Naive thymus-derived CD8-positive, alpha-beta T cell (primary cell): ENCODE measurements at places on chromosomes 2 and 18.

DNA sequence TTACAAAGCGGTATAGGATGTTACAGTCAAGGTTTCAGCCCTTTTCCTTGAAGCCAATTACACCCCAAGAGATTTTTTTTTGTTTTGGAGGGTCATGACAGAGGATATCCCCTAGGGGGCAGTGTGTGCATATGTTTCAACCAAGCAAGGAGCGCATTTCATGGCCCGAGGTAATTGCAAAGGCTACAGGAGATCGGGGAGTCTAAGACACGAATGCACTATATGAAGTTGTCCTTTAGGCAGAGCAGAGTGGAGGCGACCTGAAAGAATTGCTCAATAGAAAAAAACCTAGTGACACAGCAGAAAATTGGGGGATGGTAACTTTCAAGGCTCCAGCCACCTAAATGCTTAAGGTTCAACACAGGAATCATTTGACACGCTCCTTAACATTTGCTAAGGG lies 219.8 kb upstream of the PARD3B start:
- peak; percentile 76 for DNase-seq

DNA sequence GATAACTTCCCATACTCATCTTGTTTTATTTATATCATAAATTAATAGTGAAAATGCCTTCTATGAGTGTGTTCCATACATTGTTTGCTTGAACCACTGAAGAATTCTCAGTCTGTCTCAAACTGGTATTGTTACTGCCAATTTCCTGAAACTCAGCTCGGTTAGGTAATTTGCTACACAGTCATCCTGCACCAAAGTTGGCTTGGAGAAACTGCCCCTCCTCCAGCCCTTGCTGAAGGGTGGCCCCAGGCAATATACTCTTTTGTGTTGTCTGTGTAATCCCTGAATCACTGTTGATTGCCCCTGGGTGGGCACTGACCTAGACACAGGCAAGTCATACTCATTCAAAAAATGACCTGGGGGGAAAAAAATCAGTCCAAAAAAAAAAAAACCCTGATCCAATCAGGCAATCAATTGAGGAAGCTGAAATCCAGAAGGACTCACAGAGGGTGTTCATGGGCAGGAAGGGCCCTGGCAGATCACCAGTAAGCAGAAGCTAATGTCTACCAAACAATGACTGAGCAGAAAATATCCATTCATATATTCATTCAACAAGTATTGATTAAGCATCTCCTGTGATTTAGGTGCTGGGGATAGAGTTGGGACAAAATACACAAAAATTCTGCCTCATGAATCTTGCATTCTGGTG lies 3.8 kb upstream of the SESTD1 start:
- DNase-seq = no peak

DNA sequence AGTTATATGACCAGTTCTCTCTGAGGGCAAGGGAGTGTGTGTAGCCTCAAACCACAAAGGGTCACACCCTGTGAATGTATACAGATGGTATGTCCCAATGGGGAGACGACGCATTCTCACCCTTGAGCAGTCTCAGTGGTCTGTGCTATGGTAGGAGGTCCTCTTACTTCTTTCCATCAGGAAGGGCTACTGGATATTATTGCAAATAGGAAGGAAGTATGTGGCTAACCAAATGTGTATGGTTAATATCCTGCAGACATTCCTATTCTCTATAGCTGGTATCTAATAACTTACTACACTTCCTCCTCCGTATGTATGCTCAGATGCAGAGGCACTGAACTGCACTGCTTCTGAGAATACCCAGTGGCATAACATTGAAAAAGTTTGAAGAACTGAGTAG lies 306.7 kb upstream of the CCDC68 start:
- DNase-seq = no peak

GRCh38 chr2:197814526-197814925 lies 10.1 kb downstream of the PLCL1 start:
- DNase-seq = no peak

DNA sequence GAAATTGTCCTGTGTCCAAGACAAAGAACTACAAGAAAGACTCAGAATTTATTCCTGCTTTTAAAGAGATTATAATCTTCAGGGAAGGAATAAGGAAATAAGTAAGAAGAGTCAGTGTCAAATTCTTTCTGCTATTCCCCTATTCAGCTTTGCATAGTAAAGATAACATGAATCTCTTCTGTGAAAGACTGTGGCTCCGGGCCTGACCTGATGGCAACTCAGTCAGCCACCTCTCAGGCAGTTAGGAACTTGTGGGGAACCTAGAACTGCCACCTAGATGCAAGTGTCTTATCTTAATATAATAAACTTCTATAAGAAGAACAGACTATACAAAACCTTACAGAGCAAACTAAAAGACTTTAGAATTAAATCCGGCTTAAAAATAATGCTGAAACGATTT lies 382.0 kb downstream of the RAD51AP2 start:
- DNase-seq = no peak

DNA sequence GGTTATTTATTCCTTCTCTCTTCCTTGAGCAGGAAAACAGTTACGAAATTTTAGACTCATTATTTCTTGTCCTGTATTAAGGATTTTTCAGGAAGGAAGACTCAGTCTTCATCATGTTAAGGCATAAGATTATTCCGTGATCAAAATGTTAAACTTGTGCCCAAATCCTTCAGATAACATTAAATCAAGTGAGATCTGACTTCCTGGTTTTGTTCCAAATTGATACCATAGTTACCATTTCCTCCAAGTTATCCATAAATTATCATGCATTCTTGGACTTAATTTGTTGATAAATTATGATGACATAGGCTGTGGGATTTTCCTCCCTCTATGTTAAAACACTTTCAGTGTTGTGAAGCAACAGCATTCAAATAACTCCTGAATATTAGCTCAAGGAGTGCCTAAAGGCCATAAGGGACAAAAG lies 31.9 kb downstream of the EFEMP1 start:
- DNase-seq = no peak

DNA sequence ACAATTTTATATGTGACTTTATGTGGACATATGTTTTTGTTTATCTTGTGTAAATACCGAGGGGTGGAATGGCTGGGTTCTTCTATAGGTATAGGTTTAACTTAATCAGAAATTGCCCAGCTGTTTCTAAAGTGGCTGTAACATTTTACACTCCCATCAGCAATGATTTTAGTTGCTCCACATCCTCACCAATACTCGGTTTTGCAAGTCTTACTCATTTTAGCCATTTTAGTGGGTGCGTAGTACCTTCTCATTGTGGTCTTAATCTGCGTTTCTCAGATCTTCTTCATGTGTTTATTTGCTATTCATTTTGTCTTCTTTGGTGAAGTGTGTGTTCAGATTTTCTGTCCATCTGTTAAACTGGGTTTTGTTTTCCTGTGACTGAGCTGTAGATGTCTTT lies 95.4 kb upstream of the BCL2L11 start:
- DNase-seq = no peak

DNA sequence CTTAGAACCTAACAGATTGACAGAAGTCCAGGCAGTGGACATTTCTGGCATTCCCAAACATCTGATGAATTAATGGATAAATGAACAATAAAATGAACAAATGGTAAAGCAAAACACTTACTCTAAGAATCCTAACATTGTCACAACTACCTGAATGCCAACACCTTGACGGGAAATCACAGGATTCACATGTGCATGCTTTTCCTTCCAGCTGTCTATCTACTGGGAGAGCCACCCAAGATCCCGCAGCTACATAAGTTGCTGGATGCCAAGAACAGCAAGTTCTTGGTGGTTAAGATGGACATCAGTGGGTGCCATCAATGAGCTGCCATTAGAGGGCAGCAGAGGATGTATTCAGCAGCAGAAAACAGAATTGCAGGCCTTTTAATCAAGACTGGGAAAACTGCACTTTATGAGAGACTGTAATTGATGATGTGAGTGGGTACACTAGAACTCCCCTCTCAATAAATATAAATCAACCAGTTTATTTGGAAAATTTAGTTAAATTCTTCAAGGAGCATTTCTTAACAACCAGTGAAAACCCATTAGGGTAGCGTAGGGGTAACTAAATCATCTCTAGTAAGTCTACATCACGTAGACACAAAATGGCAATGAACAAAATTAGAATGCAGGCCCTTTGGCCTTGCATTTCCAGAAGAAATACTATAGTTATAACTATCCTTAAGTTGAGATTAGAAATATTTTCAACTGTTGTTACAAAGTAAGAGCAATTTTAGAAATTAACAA lies 45.6 kb downstream of the SESTD1 start:
- DNase-seq = peak; percentile 36

GRCh38 chr2:60837123-60837522 lies 44.3 kb upstream of the REL start:
- DNase-seq = no peak

GRCh38 chr2:222919841-222920526 lies 59.1 kb downstream of the ACSL3 start:
- DNase-seq = no peak

DNA sequence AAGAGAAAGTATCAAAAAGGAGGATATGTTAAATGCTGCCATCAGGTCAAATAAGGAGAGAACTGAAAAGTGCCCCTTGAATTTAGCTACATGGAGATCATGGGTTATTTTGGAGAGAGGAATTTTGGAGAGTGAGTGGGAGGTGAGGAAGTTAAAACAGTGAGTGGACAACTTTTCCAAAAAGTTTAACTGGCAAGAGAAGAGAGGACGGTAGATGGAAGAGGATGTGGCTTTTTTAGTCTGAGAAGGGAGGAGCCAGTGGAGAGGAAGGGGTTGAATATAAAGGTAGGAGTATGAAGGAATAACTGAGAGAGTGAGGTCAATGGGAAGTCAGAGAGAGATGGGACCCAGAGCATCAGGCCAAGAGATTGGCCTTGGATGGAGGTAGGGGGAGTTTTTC lies 62.5 kb upstream of the NFE2L2 start:
- DNase-seq = no peak

DNA sequence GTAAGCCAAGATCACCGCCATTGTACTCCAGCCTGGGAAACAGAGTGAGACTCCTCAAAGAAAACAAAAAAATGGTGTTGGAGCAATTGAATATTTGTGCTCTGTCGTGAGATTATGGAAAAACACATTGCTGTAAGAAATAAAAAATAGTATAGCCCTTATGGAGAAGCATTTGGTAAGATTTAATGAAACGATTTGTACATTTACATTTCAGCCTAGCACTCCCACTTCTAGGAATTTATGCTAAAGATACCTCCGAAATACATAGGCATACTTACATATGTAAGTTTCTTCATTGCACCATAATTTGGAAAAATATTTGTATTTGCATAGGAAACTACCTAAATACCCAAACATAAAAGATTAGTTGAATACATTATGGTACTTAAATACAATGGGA lies 8.7 kb upstream of the DTNB start:
- DNase-seq = no peak

DNA sequence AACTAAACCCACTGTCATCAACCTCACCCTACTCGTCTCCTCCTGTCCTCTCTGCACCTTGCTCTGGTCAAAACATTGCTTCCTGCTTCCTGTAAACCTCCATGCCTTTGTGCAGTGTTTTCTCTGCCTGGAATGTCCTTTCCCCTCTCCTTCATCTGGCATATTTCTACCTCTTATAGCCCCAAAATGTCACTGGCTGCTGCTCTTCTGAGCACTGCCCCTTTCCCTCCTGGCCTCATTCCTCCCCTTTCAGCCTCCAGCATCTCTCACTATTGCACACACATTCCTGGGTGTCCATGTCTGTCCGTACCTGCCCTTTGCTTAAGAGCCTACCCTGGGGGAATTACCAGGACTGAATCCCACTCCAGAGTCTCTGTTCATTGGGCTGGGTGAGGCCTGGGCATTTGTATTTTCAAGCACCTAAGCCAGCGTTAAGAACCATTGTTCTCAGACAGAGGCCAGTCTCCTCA lies 84.9 kb downstream of the MOGAT1 start:
- no peak for DNase-seq

DNA sequence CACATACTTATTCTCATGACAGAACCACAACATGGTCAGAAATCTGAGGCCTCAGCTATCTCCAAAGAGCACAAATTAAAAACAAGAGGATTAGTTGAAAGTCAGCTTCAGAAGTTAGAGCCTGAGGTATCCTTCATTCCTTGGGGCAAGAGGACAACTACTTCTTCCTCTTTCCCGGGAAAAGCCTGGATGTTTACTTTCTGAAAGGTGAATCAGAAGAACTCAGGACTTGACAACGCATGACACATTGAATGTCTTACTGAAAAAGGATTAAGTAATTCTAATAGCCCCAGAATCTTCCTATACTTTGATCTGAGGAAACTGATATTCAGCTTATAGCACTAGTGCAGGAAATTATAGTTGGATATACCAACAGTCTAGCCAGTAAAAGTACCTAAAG lies 573.2 kb downstream of the METTL4 start:
- no peak for DNase-seq

GRCh38 chr2:220147161-220148038 lies 520.0 kb downstream of the SLC4A3 start:
- no peak for DNase-seq

GRCh38 chr2:217691920-217692666 lies 310.7 kb downstream of the TNS1 start:
- DNase-seq = no peak

DNA sequence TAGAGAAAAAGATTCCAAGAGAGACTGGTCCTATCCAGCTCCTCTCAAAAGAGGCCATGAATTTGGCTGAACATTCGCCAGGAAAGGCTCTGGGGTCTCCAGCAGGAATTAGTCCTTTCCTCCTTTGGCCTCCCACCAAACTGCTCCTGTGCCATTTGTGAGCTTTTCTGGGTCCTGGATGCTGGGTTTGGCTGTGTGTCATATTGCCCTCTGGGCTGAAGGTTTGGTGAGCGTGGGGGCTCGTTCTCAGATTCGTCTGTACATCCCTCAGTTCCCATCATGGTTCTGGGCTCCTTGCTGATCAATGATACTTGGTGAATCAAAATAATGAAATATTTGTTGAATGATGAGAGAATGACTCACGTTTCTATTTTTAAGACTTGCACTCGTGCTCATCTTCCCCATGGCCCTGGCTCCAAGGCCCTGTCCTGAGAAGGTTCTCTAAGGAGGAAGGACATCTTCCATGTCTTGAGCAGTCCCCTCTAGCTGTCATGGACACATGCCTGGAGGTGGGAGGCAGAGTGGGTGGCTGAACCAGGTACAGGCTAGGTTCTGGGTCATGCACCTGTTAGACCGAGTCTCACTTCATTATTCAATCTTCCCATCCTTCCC lies 47.8 kb upstream of the RHOB start:
- DNase-seq = no peak

- DNase-seq = no peak
These were observed 21.9 kb downstream of the NRP2 start for GRCh38 chr2:205704127-205704741.

- no peak for DNase-seq
These were observed 11.6 kb upstream of the OLA1 start for GRCh38 chr2:174259981-174260380.

GRCh38 chr2:196370381-196370780 lies 199.0 kb upstream of the STK17B start:
- DNase-seq = no peak

DNA sequence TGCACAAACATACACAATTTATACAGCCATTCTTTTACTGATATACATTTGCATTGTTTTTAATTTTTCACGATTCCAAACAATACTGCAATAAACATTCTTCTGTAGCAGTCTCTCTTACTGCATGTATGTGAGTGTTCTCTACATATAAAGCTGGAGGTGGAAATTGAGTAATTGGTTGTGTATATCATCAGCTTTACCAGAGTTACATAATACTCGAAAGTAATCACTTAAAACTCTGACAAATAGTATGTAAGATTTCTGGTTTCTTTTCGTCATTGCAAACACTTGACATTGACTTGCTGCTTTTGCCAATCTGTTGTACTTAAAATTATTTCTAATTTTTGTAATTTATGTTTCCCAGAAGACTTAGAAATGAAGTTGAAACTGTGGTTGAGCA lies 110.2 kb downstream of the TDRD15 start:
- no peak for DNase-seq

GRCh38 chr2:143881246-143881645 lies 638.7 kb downstream of the ZEB2 start:
- DNase-seq = no peak
